ENCODE measurements at places on chromosomes 12 and 14.

DNA sequence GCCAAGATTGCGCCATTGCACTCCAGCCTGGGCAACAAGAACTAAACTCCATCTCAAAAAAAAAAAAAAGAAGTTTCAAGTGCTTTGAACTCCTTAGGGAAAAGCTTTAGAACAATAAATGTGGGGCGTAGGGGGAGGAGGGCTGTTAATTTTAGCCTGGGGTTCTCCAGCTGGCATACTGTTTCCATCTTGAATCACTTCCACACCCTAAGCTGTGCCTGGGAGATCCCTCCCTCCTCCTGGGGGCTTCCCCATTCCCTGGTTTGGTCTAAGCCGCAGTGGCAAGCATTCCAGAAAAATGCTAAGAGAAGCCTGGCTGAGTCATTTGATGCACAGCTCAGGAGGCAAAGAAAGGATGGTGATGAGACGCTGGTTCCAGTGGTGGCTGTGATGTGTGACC, 2.3 kb upstream of the ZNF384 start:
- no peak for DNase-seq

DNA sequence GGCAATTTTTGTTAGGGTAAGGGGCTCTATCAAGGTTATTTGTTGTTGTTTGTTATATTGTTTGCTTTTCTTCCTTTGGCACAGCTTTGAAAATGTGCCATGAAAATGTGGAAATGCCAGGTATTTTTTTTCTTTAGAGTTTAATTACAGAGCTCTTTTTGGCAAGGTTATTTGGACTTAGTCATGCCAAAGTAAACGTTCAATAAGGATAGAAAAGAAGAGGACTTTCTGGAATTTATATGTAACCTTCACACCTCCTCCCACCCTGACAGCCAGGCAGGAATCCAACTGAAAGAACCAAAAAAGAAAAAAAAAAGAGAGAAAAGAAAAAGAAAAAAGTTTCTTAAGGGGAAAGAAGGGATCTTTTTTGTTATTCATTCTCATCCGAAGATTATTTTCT, 217.8 kb downstream of the KITLG start:
- DNase-seq: no peak

GRCh38 chr14:56081139-56081538, 37.1 kb upstream of the PELI2 start:
- no peak for DNase-seq

- DNase-seq: no peak
Observed at GRCh38 chr12:40033242-40033630, 72.6 kb downstream of the SLC2A13 start.

- DNase-seq: no peak
Observed at GRCh38 chr14:39179042-39179441, 4.0 kb downstream of the PNN start.

- no peak for DNase-seq
Observed at GRCh38 chr12:94769047-94769420, 118.7 kb upstream of the TMCC3 start.

GRCh38 chr12:53596920-53597363, 29.2 kb downstream of the ATF7 start:
- no peak for DNase-seq

GRCh38 chr14:29663281-29663801, 264.3 kb downstream of the PRKD1 start:
- DNase-seq: no peak

DNA sequence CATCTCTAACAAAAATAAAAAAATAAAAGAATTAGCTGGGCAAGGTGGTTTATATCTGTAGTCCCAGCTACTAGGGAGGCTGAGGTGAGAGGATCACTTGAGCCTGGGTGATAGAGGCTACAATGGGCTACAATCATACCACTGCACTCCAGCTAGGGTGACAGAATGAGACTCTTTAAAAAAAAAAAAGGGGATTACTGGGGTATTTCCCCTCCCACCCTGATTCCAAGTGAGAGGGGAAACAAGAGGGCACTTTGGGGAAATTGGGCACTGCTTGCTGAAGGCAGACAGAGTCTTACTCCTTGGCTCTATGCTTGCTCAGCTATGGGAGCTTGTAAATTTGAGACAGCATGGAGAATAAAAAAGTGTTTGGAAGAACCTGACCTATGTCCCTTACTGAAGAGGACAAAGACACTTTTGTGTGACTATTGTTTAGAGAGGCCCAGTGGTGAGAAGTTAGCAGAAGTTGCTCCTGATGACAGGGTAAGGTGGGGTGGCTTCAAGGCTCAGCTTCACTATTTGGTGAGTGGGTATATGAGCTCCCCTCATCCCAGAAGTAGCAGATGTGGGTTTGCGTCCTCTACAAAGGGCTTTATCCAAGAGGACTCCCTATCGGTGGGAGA, 44.0 kb downstream of the KLRG1 start:
- no peak for DNase-seq

- DNase-seq: no peak
Observed at GRCh38 chr12:110543252-110543959, 39.7 kb downstream of the PPTC7 start.
